ENCODE measurements at places on chromosomes 3 and 15. TPM values are rescaled to one million over a fixed set of nuclear protein-coding genes. Genes with fewer than 3 reads are reported as not detected.

DNA sequence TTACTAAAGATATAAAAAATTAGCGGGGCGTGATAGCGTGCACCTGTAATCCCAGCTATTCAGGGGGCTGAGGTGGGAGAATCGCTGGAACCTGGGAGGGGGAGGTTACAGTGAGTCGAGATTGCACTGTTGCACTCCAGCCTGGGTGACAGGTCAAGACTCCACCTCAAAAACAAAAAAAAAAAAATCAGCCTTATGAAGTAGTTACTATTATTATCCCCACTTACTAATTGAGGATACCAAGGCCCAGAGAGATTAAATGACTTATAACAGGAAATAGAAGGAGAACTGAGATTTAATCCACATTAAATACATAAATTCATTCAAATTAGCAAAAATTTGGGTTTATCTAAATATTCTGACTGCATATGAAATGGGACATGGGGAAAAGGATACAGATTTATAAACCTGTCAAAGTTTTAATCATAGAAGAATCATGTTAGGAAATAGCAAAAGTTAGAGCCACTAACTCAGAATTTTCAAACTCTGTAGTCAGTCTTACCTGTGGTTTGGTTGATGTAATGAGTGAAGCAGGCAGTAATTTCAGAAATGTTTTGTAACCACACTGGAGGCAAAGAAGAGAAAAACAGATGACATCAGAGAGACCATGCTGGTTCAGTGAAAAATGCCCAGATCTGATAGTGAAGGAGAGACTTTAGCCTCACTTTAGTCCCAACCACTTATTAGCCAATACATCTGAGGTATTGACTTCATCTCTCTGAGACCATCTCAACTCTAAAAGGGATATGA, 25.0 kb upstream of the ACAP2 start:
- DNase-seq = no peak

- no peak for DNase-seq
Measured at GRCh38 chr15:80820092-80820491, 40.9 kb downstream of the CEMIP start.

DNA sequence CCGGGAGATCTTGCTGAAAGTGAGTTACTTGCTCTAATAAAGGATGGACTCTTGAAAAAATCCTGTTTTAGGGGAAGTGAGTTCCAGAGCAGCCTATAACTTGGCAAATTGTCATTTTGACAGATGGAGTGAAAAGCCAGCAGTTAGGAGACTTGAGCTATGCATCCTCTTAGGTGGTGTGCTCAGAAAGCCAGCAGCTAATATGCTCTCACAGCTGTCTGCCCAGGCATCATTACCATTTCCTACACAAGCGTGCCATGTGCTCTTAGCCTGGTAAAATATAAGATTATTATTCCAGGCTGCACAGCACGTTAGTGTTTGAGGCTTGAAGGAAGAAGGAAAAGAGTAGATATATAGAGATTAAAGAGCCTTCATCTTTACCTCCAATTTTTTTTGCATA, 151.0 kb downstream of the CHL1 start:
- DNase-seq = no peak

Gene GREM1
- under 0.01 TPM for total RNA-seq

GRCh38 chr3:10498271-10498670, 7.1 kb downstream of the ATP2B2 start:
- no peak for DNase-seq

DNA sequence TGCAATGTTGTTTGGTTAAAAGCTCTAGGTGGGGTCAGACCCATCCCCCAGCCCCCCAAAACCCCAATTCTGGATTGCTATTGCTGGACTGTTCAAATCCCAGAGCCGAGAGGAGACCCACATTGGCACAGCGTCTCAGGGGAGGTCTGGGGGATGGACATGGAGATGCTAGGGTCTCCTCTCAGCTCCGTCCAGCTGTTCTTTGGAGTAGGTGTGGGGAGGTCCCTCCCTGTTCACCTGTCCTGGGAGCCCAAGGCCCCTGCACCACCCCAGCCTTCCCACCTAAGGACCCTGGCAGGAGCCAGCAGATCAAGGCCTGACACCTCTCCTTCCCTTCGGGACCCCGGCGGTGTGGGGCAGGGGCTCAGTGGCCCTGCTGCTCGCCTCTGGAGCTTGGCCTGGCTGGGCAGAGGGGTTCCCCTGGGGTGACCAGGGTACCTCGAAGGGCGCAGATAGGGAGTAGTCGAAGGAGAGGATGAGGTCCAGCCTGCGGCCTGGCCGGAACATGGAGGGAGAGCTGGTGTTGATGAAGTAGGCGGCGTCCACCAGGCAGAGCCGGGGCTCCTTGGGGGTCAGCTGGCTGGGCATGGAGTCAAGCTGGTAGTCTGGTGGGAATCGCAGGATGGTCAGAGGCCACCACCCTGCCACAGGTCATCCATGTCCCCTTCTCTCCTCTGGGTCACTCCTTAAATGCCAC, 23.9 kb downstream of the PLA2G4D start:
- DNase-seq = no peak

GRCh38 chr3:133855002-133855370, 40.7 kb downstream of the RAB6B start:
- no peak for DNase-seq

DNA sequence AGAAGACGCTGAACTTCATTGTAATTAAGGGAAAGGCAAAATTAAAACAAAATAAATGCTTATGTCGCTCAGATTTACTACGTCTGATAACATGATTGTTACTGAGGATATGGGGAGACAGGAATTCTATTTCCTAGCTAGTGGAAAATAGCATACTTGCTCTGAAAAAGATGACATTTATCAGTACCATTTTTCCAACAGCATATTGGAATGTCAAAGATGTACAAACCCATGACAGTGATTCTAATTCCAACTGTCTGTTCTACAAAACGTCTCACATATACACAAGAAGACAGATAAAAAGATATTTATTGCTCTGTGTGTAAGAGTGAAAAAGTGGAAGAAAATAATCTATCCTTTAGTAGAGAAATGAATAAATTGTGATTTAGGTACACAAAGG, 93.9 kb upstream of the ABHD17C start:
- DNase-seq = no peak

DNA sequence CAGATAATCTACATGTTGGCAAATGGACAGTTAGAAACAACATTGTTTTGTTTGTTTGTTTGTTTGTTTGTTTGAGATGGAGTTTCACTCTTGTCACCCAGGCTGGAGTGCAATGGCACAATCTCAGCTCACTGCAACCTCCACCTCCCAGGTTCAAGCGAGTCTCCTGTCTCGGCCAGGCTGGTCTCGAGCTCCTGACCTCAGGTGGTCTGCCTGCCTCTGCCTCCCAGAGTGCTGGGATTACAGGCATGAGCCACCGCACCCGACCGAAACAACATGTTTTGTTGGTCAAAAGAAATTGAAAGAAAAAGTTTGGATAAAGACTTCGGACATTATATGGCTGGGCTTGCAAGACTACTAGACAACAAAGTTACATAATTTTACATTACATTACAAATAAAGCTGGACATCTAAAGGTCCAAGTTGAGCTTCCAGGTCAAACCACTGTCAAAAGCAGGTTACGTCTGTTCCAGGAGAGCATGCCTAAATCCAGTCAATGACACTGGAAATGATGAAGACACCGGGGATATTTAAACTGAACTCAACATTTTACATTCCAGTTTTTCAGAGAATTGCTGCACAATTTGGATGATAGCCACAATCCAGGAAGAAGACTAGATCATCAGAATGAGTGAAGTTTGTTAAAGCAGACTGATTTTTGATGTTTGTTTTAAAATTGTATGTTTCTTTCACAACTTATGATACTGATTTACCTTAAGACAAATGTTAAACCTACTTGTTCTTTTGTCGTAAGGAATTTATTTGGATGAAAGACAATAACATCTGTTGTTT, 18.6 kb downstream of the SERP1 start:
- no peak for DNase-seq

Measured in SK-MEL-5 (cell line).